ENCODE measurements at places on chromosomes 5 and 9.

DNA sequence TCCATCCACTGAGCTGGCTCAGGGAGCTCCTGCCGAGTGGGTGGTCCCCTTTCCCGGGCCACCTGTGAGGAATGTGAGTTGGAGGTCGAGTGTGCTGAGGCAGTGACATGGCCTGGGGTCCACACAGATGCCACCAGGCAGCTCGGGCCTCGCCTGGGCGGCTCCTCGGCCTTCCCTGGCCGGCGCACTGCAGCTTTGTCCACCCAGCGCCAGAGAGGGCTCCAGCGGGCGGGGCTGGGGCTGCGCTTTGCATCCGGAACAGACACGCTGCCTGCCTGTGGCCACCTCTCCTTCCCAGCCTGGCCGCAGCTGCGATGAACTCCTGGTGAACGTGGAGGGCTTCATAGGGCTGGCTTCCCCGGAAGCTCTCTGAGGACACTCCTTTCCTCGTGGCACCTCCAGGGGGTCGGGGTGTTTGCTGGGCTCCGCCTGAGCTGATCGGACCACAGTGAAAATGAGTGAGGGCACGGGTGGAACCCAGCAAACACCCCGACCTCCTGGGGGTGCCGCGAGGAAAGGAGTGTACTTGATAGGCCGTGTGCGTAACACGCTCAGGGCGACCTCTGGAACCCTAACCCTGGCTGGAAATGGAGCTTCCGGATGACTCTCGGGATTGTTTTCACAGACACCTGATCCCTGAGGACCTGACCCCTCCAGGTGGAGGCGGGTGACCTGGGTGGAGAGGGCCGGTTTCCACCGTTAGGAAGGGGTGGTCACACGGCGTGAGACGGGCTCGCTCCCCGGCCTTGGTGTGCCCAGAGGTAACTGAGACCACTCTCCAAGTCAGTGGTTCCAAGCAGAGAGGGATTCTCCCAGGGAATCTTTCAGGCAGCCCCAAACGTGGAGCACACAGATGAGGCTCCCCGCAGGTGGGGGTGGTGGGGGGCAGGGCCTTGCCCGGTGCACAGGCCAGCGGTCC is 31.8 kb upstream of the RXRA start:
- DNase-seq, result no peak

DNA sequence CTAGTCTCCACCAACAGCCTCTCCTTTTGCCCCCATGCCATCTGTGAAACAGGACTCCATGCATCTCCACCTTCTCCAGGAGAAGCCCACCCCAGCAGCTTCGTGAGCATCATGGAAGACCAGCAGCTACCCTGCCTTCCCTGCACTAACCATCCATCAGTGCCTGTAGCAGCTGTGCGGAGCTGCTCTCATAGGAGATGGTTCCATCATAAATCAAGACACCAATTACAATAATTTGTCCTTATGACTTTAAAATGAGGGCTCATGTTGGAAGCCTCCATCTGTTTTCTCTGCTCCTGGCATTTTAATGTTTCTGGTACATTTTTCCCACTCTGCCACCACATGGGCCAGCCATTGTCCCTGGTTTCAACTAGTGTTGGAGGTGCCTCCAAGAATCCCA is 69.9 kb downstream of the FGF1 start:
- DNase-seq, result no peak

- DNase-seq, result no peak
These were observed 220.8 kb upstream of the RFX3 start for GRCh38 chr9:3746296-3747275.

- no peak for DNase-seq
These were observed 70.9 kb downstream of the HSPA4 start for GRCh38 chr5:133122711-133123110.

GRCh38 chr5:129098488-129099183 is 4.1 kb downstream of the ISOC1 start:
- no peak for DNase-seq

DNA sequence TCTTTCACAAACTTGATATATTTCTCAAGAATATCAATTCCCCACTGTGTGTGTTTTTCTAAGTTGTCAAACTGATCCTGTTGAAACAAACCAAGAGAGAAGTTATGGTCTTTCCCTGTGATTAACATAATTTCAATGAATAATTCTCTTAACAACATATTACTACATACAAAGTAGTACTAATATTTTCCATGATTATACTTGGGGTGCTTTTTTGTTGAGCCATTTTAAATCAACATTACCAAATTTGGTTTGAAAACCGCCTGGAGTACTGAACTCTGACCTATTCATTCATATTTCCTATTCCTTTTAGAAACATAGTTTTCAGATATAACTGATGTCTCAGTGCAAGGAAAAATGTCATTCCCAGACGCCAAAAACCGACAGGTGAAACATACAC is 48.1 kb downstream of the FNBP1 start:
- no peak for DNase-seq

GRCh38 chr5:150289551-150290390 is at the start of gene CAMK2A:
TSS of gene CAMK2A (minus strand) at chr5:150289773. CDS start at chr5:150289625, 148 bp downstream.
- DNase-seq, result no peak

- no peak for DNase-seq
These were observed at the start of gene GZMA for GRCh38 chr5:55102348-55102747. TSS of gene GZMA (plus strand) at chr5:55102646. CDS start at chr5:55102683, 37 bp downstream.

DNA sequence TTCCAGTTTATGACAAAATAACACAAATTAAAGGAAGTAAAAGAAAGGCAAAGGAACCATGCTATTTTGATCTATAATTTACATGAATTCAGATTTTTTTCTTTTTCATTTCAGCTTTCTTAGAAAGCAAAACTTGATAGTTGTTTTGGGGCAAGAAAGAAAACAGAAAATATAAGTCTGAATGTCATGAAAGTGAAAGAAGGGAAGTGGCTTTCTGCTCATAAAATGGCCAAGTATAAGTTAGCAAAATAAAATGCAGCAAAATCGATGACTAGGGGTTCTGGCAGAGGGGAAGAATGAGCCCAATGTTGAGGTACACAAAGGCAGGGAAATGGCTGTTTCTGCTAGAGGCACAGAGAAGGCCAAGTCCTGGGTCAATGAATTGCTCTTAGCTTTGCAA is 3.0 kb upstream of the IFNW1 start:
- no peak for DNase-seq

Measured in NCI-H526 treated with DMSO at 0.1 percent for 48 hours (cell line).